AG09319 (cell line): ENCODE measurements at places on chromosomes 7 and 10.

- DNase-seq = no peak
Observed at GRCh38 chr10:24680647-24681524, 42.8 kb downstream of the ARHGAP21 start.

DNA sequence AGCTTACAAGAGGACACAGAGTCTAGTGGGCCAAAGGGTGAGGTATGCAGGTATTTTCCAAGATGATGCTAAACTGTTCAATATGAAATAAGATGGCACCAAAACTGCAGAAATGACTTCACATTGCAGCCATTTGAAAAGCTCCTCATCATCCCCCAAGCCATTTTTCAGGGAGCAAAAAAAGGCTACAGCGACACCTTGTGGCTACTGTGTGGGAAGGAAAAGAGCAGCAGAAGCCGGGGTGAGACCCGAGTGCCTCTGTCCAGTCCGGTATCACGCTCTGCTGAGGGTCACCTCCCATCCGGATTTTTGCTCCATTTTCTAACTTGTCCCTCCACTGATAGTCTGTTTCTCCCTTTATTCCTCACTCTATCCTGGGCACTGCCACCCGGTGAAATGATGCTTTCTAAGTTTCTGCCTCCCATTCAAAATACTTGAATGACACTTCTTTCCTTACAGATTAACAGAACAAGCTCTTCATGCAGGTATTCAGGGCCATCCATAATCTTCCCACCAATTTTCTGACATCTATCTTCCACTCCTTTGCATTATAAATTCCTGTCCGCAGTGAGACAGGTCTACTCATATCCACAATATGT, 220.2 kb downstream of the DGKI start:
- DNase-seq = no peak

DNA sequence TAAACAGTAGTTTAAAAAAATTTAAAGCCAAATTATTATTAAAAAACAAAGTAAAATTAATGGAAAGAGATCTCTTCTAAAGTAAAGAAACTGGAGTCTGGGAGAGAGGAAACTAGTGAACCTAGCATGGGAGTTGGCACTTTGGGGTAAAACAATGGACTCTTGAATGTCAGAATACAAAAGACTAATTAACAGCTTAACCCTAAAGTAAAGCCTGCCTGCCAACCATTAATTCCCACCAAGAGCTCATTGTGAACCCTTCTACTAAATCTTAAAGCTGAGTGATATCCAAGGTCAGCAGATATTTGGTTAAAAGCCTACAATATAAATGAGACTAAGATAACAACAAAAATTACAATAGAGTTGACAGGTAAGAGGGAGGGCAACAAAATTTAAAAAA, 36.5 kb downstream of the KMT2C start:
- no peak for DNase-seq

GRCh38 chr10:49225218-49225876, 37.2 kb upstream of the TMEM273 start:
- no peak for DNase-seq

GRCh38 chr7:111730476-111731300, 168.4 kb upstream of the IMMP2L start:
- no peak for DNase-seq

- no peak for DNase-seq
Observed at GRCh38 chr10:124174673-124175645, 81.6 kb upstream of the CHST15 start.

- DNase-seq = no peak
Observed at GRCh38 chr7:125355899-125356298, 426.3 kb upstream of the POT1 start.

GRCh38 chr7:2779051-2779450, 65.1 kb downstream of the GNA12 start:
- DNase-seq = no peak

GRCh38 chr10:44326474-44327030, 58.3 kb downstream of the CXCL12 start:
- DNase-seq = no peak

DNA sequence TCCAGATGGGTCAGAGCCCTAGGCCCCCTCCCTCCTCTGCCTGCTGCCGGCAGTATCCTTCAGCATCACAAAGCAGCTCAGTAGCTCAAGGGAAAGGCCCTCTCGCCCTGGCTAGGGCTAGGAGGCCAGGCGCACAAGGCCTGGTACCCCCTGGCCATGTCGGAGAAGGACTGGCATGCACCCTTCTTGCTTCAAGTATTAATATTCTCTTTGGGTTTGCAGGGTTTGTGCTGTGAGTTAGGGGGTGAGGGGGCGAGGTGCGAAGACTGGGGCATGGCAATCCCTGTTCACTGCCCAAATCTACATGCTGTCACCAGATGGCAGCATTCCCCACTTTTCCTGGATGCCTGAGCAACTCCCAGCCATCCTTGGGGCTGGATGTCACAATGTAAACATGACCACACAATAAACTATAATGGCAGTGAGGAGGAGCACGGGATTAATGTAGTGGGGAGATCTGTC, 105.2 kb downstream of the NEURL1 start:
- no peak for DNase-seq

DNA sequence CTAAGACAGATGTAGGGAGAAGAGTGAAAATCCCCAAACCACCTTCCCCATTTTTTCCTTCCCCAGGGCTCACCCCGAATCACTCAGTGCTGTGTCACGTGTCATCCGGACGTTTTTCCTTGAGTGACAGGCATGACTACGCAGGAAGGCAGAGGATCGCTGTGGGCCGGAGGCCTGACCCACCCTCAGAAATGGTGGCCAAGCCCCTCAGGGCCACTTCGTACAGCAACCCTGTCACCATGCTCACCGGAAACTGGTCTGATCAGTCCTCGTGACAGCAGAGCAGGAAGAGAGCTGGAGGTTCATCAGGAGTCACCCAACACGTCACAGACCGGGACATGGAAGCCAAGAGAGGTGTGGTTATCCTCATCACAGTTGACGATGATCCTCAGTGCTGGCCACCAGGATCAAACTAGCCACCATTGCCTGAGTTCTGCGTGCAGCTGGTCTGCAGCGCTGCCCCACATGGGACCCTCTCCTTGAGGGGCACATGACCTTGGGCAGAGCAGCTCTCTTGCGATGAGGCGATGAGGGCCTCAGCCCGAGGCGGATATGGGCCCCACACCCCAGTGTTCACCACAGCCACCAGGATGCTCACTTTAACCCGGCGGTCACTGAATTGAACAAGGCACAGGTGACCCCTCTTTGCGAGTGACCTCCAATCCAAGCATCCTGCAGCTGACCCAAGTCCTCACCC, 99.3 kb upstream of the INSIG1 start:
- no peak for DNase-seq

DNA sequence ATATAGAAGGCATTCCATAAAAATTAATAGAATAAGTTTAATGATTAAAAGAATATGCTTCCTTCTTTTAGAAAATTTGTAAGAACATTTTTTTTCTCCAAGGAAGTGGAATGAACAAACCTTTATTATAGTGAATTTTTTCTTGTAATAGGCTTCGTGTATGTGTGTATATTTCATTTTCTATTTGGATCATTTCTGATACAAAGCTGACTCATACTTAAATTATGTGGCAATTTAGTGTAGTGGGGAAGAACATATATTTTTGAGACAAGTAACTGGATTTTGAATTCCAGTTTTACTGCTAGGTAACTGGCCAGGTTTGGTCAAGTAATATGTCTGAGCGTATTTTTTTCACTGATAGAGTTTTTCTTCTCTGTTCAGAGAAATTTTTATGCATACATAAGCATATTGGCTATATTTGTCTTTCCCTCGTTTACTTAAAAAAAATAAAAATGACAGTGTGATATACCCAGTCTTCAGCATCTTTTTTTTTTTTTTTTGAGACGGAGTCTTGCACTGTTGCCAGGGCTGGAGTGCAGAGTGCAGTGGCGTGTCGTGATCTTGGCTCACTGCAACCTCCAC, 50.8 kb downstream of the CDK13 start:
- no peak for DNase-seq

GRCh38 chr7:85156661-85157208, 30.1 kb downstream of the SEMA3D start:
- no peak for DNase-seq

DNA sequence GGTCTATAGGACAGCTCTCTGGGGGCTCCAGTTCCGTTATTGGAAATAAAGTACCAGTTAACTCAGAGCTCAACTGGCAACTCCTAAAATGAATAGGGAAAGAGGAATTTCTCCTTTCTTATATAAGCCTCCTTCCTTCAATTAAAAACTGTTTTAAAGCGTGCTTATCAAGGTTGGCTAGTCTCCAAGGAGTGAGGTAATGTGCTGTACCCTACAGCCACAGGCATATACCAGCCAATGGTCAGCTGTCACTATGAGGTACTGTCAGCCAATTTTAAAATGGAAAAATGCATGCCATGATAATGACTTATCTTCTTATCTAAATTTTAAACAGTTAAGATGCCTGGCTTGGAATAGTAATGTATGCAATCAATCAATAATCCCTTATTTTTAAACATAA, 76.2 kb downstream of the PLCE1 start:
- DNase-seq = no peak

DNA sequence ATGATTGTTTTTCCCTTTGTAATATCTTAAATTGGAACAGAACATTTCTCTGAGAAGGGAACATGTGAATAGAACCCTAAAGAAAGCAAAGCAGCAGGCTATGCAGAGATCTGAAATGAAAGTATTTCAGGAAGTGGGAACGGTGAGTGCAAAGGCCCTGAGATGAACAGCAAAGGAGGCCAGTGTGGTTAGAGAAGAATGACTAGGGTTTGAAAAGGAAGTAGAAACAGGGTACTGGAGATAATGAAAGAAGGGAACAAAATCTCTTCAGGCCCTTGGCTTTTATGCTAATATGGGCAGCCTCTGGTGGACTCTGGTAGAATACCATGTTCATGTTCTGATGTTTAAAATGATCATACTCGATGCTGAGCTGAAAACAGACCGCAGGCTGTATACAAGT, 22.2 kb downstream of the ARHGAP21 start:
- no peak for DNase-seq

DNA sequence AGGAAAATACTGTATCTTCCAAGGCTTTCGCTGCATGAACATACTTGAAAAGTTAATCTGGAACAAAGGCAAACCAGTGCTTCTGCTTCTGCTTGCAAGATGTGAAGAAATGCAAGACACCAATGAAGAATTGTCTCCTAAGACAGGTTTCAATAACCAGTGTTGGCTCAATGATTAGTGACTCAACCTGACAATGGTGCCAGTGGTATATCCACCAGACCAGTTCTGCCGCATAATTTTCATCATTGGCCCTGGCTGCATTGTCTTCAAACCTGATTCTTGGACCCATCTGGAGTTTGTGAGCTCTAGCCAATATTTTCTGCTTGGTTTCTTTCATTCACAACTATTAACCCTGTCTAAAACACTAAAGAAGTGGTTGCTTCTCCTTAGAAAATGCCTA, 13.6 kb upstream of the STAMBPL1 start:
- DNase-seq = no peak

GRCh38 chr7:43148161-43148731, 35.8 kb downstream of the HECW1 start:
- DNase-seq = no peak

DNA sequence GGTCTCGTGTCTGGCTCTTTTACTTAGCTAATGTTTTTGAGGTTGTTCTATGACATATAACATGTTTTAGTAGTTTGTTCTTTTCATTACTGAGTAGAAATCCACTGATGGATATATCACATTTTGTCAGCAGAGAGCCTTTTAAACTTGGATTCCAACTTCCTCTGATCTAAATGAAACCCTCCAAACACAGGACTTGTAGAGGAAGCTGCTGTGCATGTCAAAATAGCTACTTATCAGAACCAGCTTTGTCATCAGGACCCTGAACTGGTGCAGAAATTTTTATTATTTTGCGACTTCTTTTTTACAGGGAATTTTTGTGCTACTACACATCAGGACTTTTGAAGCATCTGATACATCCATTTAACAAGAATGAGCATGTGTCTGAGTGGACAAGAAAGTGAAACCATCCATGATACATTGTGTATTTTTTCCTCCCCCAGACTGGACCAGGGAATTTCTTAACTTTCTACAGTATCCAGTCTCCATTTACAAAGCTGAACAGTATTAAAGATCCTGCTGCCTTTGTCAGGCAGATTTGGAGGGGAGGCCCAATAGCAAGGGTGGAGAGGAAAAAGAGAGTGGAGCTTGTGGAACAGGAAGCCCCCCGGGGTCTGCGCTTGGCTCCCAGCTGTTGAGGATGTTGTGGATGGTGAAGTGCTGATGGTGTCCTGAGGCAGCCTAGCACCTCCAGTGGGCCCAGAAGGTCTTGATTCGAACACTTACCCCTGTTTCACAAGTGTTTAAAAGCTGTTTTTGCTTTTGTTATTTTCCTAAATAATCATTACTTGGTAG, 29.3 kb upstream of the MTPAP start:
- no peak for DNase-seq

DNA sequence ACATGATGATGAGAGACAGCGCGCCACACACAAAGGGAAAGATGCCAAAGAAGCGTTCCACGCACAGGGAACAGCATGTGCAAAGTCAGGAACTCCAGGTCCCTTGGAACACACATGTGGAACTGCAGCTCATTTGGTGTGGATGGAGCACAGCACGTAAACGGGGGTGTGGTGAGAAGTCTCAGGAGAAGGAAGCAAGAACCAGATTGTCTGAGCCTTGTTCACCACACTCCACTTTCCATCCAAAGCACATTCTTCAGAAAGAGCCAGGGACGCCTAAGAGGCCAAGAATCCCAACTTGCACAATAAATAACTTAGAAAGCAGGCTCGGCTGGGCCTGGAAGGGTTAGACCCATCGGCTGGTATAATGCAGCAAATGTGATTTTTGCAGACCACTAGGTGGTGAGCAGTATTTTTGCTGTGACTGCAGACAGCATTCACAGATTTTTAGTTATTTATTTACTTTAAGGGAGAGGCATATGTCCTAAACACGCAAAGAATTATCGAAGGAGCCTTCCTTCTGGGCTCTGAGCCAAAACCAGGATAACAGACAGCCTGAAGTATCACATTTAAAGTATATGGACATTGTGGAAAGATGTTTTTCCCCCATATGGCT, 27.9 kb upstream of the ASCC1 start:
- peak; percentile 94 for DNase-seq

- DNase-seq = no peak
Observed at GRCh38 chr7:659996-660395, 66.5 kb upstream of the DNAAF5 start.

- no peak for DNase-seq
Observed at GRCh38 chr10:125159932-125160855, at the start of gene CTBP2. Gene CTBP2, minus strand, starts transcription at chr10:125160563.

GRCh38 chr7:41475801-41476459, 227.0 kb downstream of the INHBA start:
- no peak for DNase-seq
